ENCODE measurements at places on chromosomes 7 and 10. TPM values are rescaled to one million over a fixed set of nuclear protein-coding genes. Genes with fewer than 3 reads are reported as not detected.

GRCh38 chr10:94123258-94123995 is 129.7 kb downstream of the PLCE1 start:
- no peak overlapping the region for H3K4me3 ChIP-seq
- H3K27ac ChIP-seq, result peak overlapping the region; percentile 85
- H3K36me3 ChIP-seq, result no peaks in the 10 kb centered on the region
- peaks cover 18% of the 10 kb centered on the region for H3K4me1 ChIP-seq
- H3K27me3 ChIP-seq, result no peaks in the 10 kb centered on the region

GRCh38 chr10:47349516-47349915 is 1.4 kb downstream of the RBP3 start:
- H3K27me3 ChIP-seq, result no peaks in the 10 kb centered on the region
- H3K4me1 ChIP-seq, result peaks cover 7% of the 10 kb centered on the region
- no peaks in the 10 kb centered on the region for H3K36me3 ChIP-seq

DNA sequence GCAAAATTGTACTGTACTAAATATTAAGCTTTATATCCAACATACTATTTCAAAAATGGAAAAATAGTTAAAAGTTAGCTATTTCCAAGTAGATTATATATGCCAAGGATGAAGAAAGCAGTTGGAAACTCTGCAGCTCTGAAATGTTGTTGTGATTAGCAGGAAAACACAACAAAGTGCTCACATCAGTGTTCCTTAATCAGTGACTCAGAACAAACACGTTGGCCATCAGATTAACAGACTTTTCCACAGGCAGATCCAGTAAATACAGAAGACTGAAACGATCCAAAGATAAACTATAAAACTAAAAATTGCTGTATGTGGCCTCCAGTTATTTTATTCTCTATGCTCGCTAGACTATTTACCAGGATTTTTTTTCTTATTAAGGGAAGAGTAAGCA is 99.6 kb upstream of the SEMA3D start:
- peaks cover 5% of the 10 kb centered on the region for H3K4me1 ChIP-seq
- H3K4me3 ChIP-seq, result no peak overlapping the region
- no peaks in the 10 kb centered on the region for H3K36me3 ChIP-seq

- H3K4me1 ChIP-seq, result no peaks in the 10 kb centered on the region
- no peaks in the 10 kb centered on the region for H3K36me3 ChIP-seq
- H3K27ac ChIP-seq, result peak overlapping the region; percentile 66
Measured at GRCh38 chr7:66258409-66258808, 53.3 kb downstream of the TPST1 start.

DNA sequence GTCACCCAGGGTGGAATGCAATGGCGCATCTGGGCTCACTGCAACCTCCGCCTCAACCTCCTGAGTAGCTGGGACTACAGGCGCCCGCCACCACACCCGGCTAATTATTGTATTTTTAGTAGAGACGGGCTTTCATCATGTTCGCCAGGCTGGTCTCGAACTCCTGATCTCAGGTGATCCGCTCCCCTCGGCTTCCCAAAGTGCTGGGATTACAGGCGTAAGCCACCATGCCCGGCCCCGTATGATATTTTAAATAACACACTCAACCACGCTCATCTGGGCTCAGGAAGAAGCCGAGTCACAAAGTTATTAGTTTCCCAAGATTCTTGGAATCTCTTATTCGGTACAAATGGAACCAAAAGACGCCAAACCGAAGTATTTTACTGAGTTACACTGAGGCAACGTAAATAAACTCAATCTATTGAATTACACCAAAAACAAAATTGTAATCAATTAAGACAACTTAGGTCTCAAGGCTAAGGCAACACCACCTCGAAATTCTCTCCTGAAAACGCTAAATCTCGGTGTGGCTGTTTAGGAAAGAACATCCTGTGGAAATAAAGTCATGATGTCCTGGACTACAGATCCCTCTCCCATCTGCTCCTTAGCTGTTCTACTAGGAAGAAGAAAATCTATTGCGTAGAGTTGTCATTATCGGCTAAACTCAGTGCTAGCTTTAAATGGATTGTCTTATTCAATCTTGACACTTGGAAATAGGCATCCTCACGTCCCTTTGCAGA is 910 bp downstream of the ARHGAP19 start:
- DNase-seq, result no peak
- peak overlapping the region; percentile 63 for H3K4me3 ChIP-seq
- H3K27ac ChIP-seq, result peak overlapping the region; percentile 93
- peaks cover 4% of the 10 kb centered on the region for H3K4me1 ChIP-seq
- H3K36me3 ChIP-seq, result no peaks in the 10 kb centered on the region

DNA sequence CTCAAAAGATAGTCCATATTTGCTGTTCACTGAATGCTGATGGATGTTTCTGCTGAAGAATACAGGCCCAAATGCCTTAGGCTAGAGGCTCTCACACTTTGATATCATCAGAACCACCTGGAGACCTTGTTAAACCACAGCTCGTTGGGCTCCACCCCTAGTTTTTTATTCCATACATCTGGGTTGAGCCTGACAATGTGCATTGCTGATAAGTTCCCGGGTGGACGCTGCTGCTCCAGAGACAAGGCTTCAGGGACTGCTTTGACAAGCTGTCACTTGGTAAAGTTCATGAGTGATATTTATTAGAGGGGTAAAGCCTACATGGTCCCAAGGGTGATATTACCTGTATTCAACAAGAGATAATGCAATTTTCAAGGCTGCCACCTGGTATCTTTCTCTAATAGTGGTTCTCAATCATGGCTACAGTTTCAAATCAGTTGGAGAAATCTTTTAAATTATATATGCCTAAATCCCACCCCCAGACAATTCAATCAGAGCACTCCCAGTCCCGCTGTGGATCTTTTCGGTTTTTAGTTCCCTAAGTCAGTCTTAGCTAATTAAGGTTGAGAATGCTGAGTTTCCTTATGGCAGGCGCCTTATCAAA is 107.1 kb upstream of the GSDME start:
- no peaks in the 10 kb centered on the region for H3K27me3 ChIP-seq
- H3K4me1 ChIP-seq, result no peaks in the 10 kb centered on the region
- DNase-seq, result no peak

DNA sequence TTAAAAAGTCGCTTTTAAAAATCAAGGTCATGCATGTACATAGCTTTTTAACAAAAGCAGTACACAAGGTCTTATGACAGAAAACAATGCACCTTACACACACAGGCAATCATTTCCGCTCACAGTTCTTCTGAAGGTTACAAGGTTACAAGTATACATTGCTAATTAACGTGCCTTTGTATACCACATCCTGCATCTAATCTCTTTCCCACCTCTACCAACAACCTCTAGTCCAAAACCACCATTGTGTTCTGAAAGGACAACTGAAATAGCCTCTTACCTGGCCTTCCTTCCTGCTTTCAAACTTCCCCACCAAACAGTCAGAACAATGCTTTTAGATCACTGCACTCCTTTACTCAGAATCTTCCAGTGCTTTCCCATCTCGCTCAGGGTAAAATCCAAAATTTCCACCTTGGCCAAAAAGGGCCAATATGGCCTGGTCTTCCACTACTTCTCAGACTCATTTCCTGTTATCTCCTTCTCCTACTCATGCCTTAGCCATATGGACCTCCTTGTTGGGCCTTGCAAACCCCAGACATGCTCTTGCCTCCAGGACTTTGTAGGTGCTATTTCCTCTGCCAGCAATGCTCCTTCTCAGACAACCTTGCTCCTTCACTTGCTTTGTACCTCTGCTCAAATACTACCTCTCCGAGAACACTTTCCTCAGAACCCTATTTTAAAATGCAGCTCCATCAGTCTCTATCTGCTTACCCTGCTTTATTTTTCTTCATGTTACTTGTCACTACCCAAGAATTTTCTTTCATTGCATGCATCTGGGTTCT is 205.4 kb downstream of the DNAJC1 start:
- no peaks in the 10 kb centered on the region for H3K27me3 ChIP-seq
- H3K4me3 ChIP-seq, result no peak overlapping the region
- DNase-seq, result no peak
- no peak overlapping the region for H3K27ac ChIP-seq
- no peaks in the 10 kb centered on the region for H3K4me1 ChIP-seq

DNA sequence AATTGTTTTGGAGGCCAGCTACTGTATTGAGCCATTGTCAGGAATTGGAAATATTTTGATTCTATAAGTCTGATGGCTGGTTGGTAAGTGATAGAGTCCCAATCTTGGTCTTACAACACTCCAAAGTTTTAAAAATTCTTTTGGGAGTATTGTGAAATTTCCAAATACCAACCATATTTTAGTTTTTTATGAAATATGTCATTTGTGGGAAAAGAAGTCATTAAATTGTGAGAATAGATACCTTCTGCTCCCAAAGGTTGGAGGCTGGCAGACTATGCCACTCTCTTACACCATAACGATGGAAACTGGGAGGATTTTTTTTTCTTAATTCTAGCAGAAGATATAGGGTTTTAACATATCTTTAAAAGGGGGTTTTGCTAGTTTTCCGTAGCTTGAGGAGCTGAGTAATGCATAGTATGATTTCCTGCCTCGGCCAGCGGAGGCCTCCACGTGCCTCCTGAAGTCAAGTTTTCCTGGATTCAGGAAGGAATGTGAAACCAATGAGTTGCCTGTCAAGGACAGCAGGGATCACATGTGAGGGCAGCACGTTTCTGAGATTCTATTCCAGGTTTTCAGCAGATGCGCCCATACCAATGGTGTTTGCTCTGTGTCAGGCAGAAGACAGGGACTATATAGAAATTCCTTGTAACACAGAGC is 92.2 kb upstream of the LAMB4 start:
- no peaks in the 10 kb centered on the region for H3K4me1 ChIP-seq
- no peak overlapping the region for H3K27ac ChIP-seq
- DNase-seq, result no peak
- H3K27me3 ChIP-seq, result no peaks in the 10 kb centered on the region
- H3K4me3 ChIP-seq, result no peak overlapping the region
- H3K36me3 ChIP-seq, result no peaks in the 10 kb centered on the region

DNA sequence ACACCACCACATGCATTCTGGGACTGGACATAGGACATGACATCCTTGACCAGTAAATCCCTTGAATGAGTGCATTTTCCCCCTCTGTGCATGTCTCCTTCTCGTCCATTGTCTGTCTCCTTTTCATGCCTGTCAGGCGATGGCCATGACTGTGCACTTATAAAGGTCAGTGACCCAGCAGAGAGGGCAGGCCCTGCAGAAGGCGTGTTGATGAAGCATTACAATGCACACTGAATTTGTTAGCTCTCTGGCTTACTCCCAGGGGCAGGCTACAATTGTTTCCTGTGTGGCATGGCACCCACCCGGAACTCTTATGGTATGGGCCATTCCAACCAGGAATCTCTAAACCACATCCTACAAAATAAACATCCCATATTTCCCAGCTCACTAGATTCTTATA is 71.1 kb downstream of the SAMD9 start:
- no peaks in the 10 kb centered on the region for H3K36me3 ChIP-seq
- peaks cover 2% of the 10 kb centered on the region for H3K4me1 ChIP-seq
- DNase-seq, result no peak
- no peaks in the 10 kb centered on the region for H3K27me3 ChIP-seq

DNA sequence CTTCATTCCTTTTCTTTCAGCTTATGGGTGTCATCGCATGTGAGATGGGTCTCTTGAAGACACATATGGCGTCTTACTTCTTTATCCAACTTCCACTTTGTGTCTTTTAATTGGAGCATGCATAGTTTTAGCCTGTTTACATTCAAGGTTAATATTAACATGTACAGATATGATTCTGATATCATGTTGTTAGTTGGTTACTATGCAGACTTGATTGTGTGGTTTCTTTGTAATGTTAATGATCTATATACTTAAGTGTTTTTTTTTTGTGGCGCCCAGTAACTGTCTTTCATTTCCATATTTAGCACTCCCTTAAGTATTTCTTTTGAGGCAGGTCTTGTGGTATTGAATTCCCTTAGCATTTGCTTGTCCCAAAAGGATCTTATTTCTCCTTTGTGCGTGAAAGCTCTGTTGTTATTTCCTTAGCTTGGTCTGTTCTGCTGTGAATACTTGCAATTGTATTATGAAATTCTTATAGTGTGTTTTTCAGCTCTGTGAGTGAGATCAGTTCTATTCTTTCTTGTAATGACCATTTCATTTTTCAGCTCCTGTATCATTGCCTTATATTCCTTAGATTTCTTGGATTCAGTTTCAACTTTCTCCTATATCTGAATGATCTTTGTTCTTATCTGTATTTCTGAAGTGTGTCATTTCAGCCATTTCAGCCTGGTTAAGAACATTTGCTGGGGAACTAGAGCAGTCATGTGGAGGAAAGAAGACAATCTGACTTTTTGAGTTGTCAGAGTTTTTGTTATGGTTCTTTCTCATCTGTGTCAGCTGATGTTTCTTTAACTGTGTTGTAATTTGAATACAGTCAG is 88.4 kb downstream of the ABCA13 start:
- no peak for DNase-seq
- no peaks in the 10 kb centered on the region for H3K4me1 ChIP-seq
- no peaks in the 10 kb centered on the region for H3K36me3 ChIP-seq
- no peak overlapping the region for H3K27ac ChIP-seq

- peaks cover 19% of the 10 kb centered on the region for H3K27me3 ChIP-seq
- no peaks in the 10 kb centered on the region for H3K36me3 ChIP-seq
- no peak overlapping the region for H3K27ac ChIP-seq
- no peaks in the 10 kb centered on the region for H3K4me1 ChIP-seq
- no peak overlapping the region for H3K4me3 ChIP-seq
Measured at GRCh38 chr7:15678653-15679052, 7.8 kb downstream of the MEOX2 start.

- no peaks in the 10 kb centered on the region for H3K36me3 ChIP-seq
- no peak overlapping the region for H3K27ac ChIP-seq
- no peaks in the 10 kb centered on the region for H3K4me1 ChIP-seq
- H3K27me3 ChIP-seq, result no peaks in the 10 kb centered on the region
- H3K4me3 ChIP-seq, result no peak overlapping the region
- no peak for DNase-seq
Measured at GRCh38 chr7:104137971-104138370, 69.8 kb downstream of the ORC5 start.

- H3K27ac ChIP-seq, result peak overlapping the region; percentile 2
- peak overlapping the region; percentile 18 for H3K4me3 ChIP-seq
- H3K27me3 ChIP-seq, result no peaks in the 10 kb centered on the region
Measured at GRCh38 chr10:114304571-114305421, 65.7 kb downstream of the VWA2 start.

- H3K27ac ChIP-seq, result no peak overlapping the region
- peak; percentile 74 for DNase-seq
- H3K4me1 ChIP-seq, result no peaks in the 10 kb centered on the region
- H3K4me3 ChIP-seq, result no peak overlapping the region
- H3K27me3 ChIP-seq, result no peaks in the 10 kb centered on the region
- H3K36me3 ChIP-seq, result no peaks in the 10 kb centered on the region
Measured at GRCh38 chr10:26931223-26931622, 70.5 kb upstream of the ABI1 start.

DNA sequence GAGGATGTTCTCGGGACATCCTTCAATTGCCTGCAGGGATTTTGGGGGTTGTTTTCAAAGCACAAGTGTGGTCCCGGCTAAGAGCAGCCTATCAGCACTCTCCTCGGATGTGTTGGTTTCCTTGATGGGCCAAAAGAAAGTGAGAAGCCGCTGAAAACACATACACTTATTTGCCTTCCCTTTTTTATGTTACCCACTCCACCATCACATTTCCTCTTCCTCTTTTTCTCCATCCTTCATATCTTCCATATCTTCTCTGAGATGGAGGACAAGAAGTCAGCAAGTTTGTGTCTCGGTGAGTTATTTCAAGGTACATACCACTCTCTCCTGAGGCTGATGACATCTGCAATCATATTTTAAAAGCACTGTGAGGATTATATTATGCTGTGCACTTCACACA is 64.0 kb downstream of the ZNF33B start:
- H3K4me1 ChIP-seq, result no peaks in the 10 kb centered on the region
- H3K4me3 ChIP-seq, result no peak overlapping the region
- no peaks in the 10 kb centered on the region for H3K36me3 ChIP-seq
- no peaks in the 10 kb centered on the region for H3K27me3 ChIP-seq

AKR1C8 gene
- total RNA-seq, result not detected

CNTNAP2 gene
- 14.7 TPM for total RNA-seq

PPP1R17 gene
- total RNA-seq, result not detected

MPP7 gene
- 8.4 TPM for total RNA-seq

SPDYE1 gene
- not detected for total RNA-seq

TLX1 gene
- 0.24 TPM for total RNA-seq

PTER gene
- 21.6 TPM for total RNA-seq

SGMS1 gene
- 62.3 TPM for total RNA-seq
